Stimulated activated CD4-positive, alpha-beta T cell treated with anti-CD3 and anti-CD28 coated beads, Interleukin-4, amount 100 ng/mL, for 48 hours (primary cell): ENCODE measurements at places on chromosomes 2 and 18.

- DNase-seq, result no peak
Observed at GRCh38 chr2:151363709-151364108, 6.3 kb downstream of the TNFAIP6 start.

GRCh38 chr18:58443671-58444070, 185.2 kb downstream of the ALPK2 start:
- no peak for DNase-seq

GRCh38 chr2:33051586-33052360, 105.0 kb downstream of the LTBP1 start:
- DNase-seq, result no peak

DNA sequence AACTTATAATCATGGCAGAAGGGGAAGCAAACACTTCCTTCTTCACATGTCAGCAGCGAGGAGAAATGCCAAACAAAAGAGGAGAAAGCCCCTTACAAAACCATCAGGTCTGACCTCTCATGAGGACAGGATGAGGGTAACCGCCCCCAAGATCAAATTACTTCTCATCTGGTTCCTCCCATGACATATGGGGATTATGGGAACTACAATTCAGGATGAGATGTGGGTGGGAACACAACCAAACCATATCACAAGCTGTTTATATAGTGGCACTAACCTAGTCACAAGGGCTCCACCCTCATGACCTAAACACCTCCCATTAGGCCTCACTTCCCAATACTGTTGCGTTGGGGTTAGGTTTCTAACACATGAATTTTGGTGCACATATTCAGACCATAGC, 110.0 kb downstream of the OSBPL6 start:
- no peak for DNase-seq

- DNase-seq, result no peak
Observed at GRCh38 chr2:191645434-191646162, 32.3 kb upstream of the NABP1 start.

DNA sequence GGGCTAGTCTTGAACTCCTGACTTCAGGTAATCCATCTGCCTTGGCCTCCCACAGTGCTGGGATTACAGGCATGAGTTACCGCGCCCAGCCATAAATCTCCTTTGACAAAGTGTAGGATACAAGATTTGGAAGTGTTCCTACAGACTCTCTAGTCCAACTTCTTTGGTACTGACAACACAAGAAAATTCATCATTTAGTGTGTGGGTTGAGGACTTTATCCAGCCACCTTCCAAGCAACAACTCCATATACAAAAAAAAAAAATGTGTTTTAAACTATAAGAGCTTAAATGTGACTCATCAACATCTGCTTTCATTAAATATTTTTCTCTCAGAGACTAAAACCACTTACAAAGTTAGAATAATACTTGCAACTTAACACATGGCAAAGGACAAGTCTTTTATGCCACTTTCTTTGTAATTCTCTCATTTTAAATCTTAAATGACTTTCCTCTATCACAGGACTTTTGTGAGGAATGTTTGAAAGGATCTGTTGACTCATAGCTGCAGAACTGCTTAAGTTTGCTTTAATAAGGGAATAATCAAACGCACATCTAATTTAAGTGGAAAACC, 46.2 kb upstream of the ITGAV start:
- DNase-seq, result no peak

GRCh38 chr2:190340369-190340768, 3.0 kb upstream of the INPP1 start:
- no peak for DNase-seq

DNA sequence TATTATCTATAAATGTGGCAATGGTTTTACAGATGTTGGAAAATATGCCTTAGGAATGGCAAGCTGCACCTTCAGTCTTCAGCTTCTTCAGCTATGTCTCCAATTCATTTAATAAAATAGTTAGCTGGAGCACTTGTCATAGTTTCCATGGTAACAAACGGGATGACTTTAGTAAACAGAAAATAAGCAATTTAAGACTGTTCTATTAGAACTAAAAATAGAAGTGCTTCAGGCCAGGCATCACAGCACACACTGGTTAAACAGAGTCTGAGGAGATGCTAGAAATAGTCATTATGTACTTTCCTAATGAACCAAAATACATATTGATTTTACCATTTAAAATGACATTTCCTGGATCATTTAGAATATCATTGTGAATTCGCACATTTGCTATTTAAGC, 195.0 kb downstream of the GCA start:
- no peak for DNase-seq

GRCh38 chr2:149221898-149222297, 108.5 kb upstream of the LYPD6 start:
- DNase-seq, result no peak

DNA sequence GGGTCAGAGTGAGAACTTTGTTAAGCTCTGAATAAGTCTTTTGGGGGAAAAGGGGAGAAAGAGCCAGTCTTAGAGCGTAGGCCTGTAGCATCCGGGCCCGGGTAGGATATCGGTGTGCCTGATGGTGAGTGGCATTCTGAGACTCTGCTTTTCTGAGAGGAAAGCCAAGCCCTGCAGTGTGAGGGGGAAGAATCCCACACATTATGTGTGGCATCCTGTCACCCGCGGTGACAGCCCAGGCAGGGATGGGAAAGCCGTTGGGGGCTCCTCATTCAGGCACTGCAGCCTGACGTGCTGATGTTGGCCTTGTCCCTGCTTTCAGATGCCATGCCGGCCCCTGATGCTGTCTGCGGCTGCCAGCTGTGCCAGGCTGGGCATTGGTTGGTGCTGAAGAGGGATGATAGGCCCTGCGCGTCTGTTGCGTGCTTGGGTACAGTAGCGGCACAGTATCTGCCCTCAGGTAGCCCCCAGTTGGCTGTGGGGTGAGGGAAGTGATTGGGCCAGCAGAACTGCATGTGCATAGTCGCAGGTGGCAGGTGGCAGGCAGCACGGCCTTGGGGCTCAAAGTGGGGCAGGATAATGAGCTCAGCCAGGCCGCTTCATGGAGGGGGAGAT, 37.6 kb downstream of the GLI2 start:
- DNase-seq, result no peak

- DNase-seq, result no peak
Observed at GRCh38 chr2:84187258-84187657, 271.8 kb downstream of the SUCLG1 start.

DNA sequence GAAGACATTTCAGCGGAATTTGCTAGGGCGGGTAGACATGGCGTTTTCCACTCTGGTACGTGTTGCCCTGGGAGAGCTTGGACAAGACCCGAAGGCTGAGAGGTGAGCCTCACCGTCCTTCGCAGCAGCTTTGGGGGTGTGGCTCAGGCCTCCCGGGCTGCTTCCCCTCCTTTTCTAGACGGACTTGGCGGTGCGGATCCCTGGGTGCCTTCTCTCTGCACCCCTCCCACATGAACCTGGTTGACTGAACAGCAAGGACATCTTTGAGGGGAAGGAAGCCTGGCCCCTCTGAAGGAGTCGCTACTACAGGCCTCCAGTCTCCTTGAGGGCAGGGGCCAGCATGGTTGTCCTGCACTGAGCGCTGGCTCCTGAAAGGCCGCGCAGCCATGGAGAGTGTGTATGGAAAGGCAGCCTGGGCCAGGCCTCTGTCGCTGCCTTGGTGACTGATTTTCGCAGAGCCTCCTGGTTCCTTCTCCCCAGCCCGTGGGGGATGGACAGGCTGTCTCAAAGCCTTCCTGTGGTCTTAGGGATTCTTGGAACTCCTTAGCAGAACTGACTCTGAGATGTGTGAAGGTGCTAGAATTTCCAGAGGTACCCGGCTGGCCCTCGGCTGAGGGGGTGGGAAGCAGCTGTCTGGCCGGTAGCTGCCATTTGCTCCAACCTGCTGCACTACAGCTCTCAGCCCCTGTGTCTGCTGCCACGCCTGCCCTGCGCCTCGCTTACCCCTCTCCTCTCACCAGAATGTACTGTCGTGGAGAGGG, 9.9 kb downstream of the CNNM4 start:
- no peak for DNase-seq

- DNase-seq, result no peak
Observed at GRCh38 chr2:113992090-113992489, 102.2 kb downstream of the ACTR3 start.

DNA sequence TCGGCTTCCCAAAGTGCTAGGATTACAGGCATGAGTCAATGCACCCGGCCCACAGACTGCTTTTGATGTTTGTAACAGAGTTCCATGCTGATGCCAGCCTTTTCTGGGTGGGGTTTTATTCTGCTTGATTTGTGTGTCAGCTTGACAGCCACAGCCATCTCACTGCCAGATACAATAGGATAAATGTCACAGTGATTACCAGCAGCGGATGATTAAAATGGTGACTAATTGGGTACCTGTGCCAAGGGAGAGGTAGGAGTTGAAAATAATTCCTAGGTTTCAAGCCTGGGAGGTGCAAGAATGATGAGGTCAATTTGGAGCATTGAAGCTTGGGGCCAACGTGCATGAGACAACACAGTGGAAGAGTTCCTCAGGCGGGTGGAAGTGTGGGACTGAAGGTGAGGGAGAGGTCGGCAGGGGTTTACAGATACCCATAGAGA, 39.4 kb downstream of the SH2D6 start:
- DNase-seq, result no peak

DNA sequence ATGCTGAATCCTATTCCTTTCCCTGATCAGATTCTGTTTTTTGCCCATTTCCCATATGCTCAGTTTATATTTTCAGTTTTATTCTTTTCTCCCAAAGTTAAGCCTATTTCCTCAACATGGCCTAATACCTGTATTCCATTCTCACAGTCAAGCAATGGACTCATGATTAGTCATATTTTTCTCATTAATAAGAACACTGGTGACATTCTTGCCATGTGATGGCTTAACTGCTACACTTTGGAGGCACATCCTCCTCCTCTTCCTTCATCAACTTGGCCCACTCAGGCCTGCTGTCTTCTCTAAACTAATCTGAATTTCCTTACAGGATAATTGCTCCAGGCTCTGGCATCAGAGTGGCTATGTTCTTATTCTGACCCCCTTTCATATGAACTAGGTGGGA, 679.2 kb downstream of the NYAP2 start:
- no peak for DNase-seq

DNA sequence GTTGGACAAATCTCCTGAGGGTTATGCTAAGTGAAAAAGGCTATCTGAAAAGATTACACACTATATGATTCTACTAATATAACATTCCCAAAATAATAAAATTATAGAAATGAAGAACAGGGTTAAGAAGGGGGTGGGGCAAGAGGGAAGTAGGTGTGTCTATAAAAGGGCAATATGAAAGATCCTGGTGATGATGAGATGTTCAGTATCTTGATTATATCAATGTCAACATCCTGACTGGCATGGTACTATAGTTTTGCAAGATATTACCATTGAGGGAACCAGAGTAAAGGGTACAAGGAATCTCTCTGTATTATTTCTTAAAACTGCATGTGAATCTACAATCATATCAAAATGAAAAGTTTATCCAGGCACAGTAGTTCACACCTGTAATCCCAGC, 16.7 kb downstream of the CFAP53 start:
- DNase-seq, result no peak

- DNase-seq, result no peak
Observed at GRCh38 chr2:217402761-217403383, 543.0 kb upstream of the TNP1 start.

GRCh38 chr18:46167971-46168370, 63.8 kb downstream of the HAUS1 start:
- DNase-seq, result no peak

GRCh38 chr2:143754742-143755141, 625.5 kb downstream of the ARHGAP15 start:
- no peak for DNase-seq

DNA sequence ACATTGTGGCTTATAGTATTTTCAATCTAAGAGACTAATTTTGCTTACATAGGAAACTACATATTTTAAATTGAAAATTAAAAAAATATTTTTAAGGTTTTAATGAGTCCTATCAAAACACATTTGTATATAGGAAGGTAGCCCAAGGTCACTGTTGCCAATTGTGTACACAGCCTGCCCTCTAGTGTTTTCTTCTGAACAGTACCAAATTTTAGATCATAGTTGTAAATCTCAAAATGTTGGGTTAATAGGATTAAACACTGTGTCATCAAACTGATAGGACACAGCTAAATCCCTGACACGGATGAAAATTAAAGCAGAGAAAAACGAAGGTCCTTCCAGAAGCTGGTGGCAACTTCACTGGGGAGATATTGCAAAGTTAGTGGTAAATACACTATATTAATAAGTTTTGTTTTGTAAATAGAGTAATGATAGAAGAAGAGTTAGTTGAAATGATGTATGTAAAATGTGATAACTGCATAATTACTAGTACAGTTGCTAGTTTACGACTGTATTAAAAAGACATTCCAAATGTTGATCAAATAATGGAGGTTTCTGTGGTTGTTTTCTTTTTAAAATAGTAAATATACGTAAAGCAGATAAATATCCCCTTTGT, 19.7 kb downstream of the CLUL1 start:
- DNase-seq, result no peak

DNA sequence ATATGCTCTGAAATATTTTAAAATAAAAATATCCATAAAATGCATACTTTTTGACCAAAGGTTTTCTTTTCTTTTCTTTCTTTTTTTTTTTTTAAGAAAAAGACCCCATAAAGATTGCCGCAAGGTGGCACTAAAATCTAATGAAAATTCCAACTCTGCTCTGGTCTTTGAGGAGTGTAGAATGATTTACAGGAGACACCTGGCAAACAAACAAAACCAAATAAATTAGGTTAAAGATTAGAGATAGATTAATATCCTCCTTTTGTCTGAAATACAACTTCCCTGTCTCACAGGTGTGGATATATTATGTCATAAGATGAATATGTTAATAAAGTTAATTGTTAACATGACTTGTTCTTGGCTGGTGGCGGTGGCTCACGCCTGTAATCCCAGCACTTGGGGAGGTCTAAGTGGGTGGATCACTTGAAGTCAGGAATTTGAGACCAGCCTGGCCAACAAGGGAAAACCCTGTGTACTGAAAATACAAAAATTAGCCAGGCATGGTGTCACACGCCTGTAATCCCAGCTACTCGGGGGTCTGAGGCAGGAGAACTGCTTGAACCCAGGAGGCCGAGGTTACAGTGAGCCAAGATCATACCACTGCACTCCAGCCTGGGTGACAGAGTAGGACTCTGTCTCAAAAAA, 3.5 kb upstream of the RHOB start:
- DNase-seq, result no peak

DNA sequence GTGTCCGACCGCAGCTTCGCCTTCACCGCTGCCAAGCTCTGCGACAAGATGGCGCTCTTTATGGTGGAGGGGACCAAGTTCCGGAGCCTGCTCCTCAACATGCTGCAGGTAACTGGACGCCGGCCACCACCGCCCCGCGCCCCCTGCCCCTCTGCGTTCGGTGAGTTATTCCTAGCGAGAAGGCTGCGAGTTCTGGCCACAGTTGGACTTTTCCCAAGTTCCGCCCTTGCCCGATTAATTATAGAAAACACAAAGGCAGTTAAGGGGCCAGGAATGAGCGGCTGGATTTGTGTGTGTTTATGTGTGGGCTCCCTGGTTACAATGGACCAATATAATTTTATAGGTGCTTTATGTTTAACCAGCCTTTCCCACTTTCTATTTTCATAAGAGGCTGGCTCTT, 189.2 kb downstream of the SMAD7 start:
- DNase-seq, result no peak

GRCh38 chr2:169029341-169029740, 1.8 kb downstream of the ABCB11 start:
- no peak for DNase-seq
